ENCODE measurements at places on chromosomes 1 and 21.

DNA sequence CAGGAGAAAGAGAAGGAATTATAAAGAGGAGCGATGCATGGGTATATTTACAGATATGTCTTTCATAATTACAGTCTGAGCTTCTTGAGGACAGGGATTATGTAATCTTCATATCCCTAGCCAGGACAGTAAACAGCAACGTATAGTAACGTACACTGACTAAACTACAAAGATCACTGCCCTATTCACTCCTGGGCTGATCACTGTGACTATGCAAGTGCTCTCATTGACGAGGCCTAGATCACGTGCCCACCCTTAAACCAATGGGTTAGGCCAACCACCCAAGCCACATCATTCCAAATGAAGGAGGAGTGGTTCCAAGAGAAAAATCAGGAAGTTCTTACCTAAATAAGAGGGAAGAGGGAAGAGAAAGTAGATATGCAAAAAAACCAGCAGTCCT lies 18.5 kb downstream of the PIK3R3 start:
- no peak for DNase-seq

DNA sequence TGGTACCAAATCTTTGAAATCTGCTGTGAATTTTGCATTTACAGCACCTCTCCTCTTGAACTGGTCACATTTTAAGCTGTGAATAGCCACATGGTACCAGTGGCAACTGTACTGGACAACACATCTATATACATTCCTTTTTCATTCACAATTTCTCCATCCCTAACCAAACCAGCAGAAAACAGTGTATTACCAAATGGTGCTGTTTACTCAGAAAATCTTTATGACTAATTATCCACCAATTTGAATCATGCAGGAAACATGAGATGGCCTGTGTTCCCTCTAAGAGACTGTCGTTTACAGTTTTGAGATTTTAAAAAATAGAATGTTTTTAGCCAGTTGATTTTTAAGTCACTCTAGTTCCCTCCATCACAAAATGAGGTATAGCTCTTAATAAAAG lies 17.6 kb upstream of the CCT8 start:
- no peak for DNase-seq

DNA sequence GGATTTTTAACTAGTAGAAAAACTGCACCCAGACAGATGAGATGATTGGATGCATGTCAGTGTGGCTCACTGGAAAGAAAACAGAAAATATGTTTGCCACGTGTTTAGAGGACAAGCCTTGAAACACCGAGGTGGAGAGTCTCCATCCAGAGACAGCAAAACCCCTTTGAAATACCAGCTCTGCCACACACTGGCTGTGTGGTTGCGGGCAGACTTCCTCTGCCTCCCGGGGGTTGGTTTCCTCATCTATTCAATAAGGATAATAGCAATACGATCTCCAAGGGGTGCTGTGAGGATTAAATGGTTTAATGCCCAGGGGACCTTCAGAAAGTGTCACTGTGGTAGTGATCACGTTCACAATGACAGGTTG lies 67.2 kb upstream of the PARP1 start:
- no peak for DNase-seq

GRCh38 chr1:113608399-113608798 lies 150.9 kb downstream of the PHTF1 start:
- DNase-seq: no peak

GRCh38 chr1:245500546-245500945 lies 345.8 kb downstream of the KIF26B start:
- no peak for DNase-seq

DNA sequence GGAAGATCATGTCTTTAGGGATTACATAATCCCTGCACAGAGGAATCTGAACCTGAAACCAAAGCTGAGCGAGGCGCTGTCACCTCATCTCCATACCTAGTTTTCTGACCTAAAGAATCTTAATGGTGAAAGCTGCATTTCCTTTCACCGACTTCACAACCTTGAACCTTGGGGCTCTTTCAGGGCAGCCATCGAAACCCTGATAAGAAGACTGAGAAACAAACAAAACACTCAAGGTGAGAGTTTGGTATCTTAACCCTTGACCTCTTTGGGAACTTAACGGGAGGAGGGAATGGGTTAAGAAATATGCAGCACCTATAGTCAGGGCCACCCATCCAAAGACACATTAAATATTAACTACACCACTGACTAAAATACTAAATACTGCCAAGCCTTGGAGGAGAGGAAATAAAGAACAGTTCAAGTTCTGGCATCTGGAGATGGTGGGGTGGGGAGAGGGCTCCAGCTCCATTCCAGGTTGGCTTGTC lies 2.0 kb downstream of the C1orf116 start:
- DNase-seq: no peak

DNA sequence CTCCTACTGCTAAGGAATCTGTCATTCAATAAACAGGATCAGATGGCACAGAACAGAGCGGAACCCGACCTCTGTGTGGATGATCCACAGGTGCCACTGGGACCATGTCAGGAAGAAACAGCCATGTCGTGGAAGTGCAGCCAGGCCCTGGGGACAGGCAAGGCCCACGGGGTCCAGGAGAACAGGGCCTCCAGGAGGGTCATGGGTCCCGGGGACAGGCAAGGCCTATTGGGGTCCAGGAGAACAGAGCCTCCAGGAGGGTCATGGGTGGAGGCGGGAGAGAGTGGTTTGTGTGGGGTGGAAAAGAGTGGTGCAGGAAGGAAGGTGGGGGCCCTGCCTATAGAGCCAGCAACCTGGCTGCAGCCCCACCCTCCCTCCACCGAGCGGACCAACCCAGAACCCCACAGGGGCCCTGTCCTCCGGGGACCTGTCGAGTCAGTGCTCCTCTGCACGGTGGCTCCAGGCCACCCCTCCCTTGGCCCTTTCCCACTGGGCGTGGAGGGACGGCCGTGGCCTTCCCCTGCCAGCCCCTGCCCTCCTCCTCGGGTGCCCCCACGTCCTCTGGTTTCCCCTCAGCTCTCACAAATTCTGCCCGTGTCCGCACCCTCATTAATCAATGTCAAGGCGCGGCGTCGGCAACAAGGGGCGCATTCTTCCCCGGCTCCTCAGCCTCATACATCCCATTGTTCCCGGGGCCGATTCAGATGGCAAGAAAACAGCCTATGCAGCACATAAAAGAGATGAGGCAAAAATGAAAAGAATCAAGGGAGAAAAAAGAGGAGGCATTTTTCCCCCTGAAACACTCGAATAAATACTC lies 146.4 kb downstream of the PRDM16 start:
- DNase-seq: no peak

- DNase-seq: no peak
These were observed 5.5 kb downstream of the RRP1 start for GRCh38 chr21:43794857-43795256.

DNA sequence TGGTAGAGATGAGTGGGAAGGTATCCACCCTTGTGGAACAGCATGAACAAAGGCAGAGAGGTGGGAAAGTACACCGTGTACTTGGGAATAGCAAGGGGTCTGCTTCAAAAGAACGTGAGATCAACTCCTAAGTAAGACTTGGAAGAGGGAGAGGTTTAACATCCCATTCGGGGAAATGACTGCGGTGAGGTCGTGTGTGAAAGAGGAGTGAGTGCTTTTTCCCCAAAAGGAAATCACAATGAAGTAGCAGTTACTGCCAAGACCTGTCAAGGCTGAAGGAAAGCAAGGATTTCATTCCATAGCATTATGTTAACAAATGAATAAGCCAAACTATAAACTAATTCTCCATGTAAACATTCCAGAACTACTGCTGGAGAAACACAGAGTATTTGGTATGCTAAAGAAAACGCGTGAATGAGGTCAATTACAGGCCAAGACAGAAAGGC lies 20.0 kb upstream of the SYDE2 start:
- no peak for DNase-seq

DNA sequence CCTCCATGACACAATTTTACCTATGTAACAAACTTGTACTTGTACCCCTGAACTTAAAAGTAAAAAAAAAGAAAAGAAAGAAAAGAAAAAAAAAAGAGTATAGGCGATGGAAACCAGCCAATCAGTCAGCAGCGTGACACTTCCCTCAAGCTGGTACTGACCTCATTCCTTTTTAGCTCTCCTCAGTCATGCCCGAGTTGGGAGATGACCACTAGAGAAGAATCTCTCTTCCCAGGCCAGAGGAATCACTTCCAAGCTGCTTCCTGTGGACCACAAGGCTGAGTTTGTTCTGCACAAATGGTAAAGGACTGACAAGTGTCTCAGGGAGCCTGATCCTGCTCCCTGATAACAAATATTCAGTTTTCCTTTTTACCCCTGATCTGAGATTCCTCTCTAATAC lies 313.5 kb upstream of the ESRRG start:
- DNase-seq: no peak
